ENCODE measurements at places on chromosomes 2 and 18. TPM values are rescaled to one million over a fixed set of nuclear protein-coding genes. Genes with fewer than 3 reads are reported as not detected.

VAMP8 gene
- 1.5 TPM for total RNA-seq

GAREM1 gene
- total RNA-seq: 3.7 TPM

CCL20 gene
- total RNA-seq: not detected

GRHL1 gene
- total RNA-seq: 0.36 TPM

SAG gene
- total RNA-seq: not detected

CUL3 gene
- 42.9 TPM for total RNA-seq

KANSL1L gene
- total RNA-seq: 30.4 TPM

CPS1 gene
- total RNA-seq: 25.3 TPM

IL1RN gene
- total RNA-seq: 0.61 TPM

GREB1L gene
- total RNA-seq: 1.1 TPM

SLC4A3 gene
- 6.0 TPM for total RNA-seq

DAW1 gene
- not detected for total RNA-seq

PROKR1 gene
- total RNA-seq: not detected

SLC11A1 gene
- total RNA-seq: under 0.01 TPM

ESPNL gene
- 3.6 TPM for total RNA-seq

SNORC gene
- total RNA-seq: 1.3 TPM

C2orf76 gene
- 9.8 TPM for total RNA-seq

FAM228A gene
- 0.32 TPM for total RNA-seq

HOXD3 gene
- 22.4 TPM for total RNA-seq

FOSL2 gene
- total RNA-seq: 426 TPM

GPR17 gene
- not detected for total RNA-seq

XIRP2 gene
- not detected for total RNA-seq

DPP10 gene
- not detected for total RNA-seq

RNF152 gene
- total RNA-seq: 21.4 TPM

CHRNG gene
- total RNA-seq: not detected

ASPRV1 gene
- total RNA-seq: 0.32 TPM

ZNF396 gene
- 1.2 TPM for total RNA-seq

PROC gene
- total RNA-seq: not detected

AQP4 gene
- total RNA-seq: not detected

SPOPL gene
- total RNA-seq: 11.9 TPM

CABYR gene
- 6.7 TPM for total RNA-seq

PLCL1 gene
- total RNA-seq: 1.6 TPM

LHCGR gene
- total RNA-seq: not detected

DOK6 gene
- 8.0 TPM for total RNA-seq

ADGRF3 gene
- under 0.01 TPM for total RNA-seq

C18orf54 gene
- 4.1 TPM for total RNA-seq

BCL2 gene
- 3.7 TPM for total RNA-seq

ALK gene
- 0.16 TPM for total RNA-seq

SERPINB3 gene
- not detected for total RNA-seq

LRATD1 gene
- total RNA-seq: 1.3 TPM

UNC50 gene
- 29.6 TPM for total RNA-seq

IL36RN gene
- not detected for total RNA-seq

PSMA8 gene
- total RNA-seq: not detected

MFSD2B gene
- 0.12 TPM for total RNA-seq

ATP8B1 gene
- 52.8 TPM for total RNA-seq

DPP4 gene
- 41.2 TPM for total RNA-seq

PPP1R7 gene
- total RNA-seq: 39.4 TPM

ADRA2B gene
- total RNA-seq: 0.12 TPM

TMEM37 gene
- total RNA-seq: not detected

PXDN gene
- 119 TPM for total RNA-seq

OBSL1 gene
- 81.8 TPM for total RNA-seq

SLC38A11 gene
- total RNA-seq: 0.12 TPM

IL1RL2 gene
- total RNA-seq: 0.97 TPM

RFX8 gene
- 6.8 TPM for total RNA-seq

All from hair follicle dermal papilla cell (primary cell).